Mesothelial cell of epicardium (in vitro differentiated cells): ENCODE measurements at places on chromosomes 11 and 22. TPM values are rescaled to one million over a fixed set of nuclear protein-coding genes. Genes with fewer than 3 reads are reported as not detected.

The GAS2 gene
- 14.8 to 17.8 TPM (median 14.9 TPM) in 3 replicates for total RNA-seq

The KCNK4 gene
- total RNA-seq: 0.22 to 0.58 TPM (median 0.27 TPM) in 3 replicates

The PHOX2A gene
- total RNA-seq: not detected in 3 replicates

The OR52E8 gene
- total RNA-seq: not detected in 3 replicates

The PRSS23 gene
- total RNA-seq: 28.3 to 29.9 TPM (median 29.4 TPM) in 3 replicates

DNA sequence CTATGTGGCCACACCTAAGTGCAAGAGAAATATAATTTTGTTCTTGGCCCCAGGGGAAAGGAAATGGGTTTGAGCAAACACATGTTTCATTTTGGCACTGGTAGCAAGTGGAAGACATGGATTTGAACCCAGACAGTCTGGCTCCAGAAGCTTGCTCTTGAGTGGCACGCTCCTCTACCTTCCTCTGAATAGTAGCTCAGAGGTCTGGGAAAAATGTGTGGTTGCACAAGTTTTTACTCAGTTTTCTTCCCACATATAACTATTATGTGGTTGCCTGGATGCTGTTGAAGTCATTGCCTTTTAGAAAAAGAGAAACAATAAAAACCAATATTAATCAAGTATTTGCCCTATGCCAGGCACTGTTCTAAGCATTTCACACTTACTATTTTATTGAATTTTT, 16.3 kb downstream of the PARVA start:
- DNase-seq: no peak

- DNase-seq: no peak
Observed at GRCh38 chr11:25449091-25449490, 882.8 kb upstream of the ANO3 start.

DNA sequence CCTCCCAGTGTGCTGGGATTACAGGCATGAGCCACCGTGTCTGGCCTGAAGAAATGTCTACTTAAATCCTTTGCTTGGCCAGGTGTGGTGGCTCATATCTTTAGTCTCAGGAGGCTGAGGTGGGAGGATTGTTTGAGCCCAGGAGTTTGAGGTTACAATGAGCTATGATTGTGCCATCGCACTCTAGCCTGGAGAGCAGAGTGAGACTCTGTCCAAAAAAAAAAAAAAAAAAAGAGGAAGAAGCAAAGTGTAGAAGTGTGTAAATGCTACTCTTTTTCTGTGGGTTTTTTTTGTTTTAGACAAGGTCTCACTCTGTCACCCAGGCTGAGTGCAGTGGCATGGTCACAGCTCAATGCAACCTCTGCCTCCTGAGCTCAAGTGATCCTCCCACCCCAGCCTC, 6.4 kb upstream of the ATG16L2 start:
- no peak for DNase-seq

DNA sequence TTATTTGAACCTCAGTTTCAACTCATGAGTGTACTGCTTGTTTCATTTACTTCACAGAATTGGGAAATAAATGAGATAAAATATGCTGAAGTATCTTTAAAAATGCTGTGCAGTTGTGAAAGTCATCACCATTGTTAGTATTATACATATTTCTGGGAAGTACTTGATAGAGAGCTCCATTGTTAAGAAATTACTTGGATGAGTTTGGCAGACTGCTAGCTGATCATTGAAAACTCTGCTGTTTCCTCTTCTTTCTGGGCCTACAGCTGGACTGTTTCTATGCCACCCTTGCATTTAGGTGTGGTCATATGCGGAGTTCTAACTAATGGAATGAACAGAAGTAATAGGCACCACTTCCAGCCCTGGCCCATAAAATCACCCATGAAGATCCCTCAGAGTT, 10.0 kb downstream of the SIK2 start:
- DNase-seq: no peak

- no peak for DNase-seq
Observed at GRCh38 chr11:1652026-1652425, 22.5 kb downstream of the KRTAP5-5 start.

DNA sequence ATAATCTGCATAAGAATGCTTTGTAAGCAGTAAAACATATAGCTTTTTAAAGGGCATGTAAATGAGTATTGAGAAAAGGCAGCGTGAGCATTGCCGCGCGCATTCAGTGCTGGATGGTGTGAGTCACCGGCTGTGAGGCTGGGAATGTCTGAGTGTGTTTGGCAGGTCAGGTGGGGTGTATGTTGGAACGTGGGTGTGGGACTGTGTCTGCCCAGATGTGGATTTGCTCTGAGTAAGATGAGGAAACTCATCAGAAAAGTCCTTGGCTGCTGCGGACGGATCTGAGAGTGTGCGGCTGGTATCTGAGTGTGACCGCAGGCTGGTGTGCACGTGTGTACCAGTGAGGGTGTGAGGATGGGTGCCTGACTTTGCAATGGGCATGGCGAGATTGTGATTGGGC, 66.2 kb upstream of the NECTIN1 start:
- no peak for DNase-seq

DNA sequence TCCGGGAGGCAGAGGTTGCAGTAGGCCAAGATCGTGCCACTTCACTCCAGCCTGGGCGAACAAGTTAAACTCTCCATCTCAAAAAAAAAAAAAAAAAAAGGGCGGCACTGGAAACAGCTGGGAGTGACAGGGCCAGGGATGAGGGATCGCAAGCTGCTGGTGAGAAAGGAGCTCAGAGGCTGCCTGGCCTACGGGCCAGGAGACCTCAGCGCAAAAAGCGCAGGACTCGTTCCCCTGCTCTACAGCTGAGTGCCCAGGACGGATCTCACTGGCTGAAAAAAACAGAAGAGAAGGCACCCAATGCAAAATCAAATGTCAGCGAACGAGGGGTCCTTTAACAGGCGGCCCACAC, 650 bp upstream of the NUP50 start:
- DNase-seq: no peak

DNA sequence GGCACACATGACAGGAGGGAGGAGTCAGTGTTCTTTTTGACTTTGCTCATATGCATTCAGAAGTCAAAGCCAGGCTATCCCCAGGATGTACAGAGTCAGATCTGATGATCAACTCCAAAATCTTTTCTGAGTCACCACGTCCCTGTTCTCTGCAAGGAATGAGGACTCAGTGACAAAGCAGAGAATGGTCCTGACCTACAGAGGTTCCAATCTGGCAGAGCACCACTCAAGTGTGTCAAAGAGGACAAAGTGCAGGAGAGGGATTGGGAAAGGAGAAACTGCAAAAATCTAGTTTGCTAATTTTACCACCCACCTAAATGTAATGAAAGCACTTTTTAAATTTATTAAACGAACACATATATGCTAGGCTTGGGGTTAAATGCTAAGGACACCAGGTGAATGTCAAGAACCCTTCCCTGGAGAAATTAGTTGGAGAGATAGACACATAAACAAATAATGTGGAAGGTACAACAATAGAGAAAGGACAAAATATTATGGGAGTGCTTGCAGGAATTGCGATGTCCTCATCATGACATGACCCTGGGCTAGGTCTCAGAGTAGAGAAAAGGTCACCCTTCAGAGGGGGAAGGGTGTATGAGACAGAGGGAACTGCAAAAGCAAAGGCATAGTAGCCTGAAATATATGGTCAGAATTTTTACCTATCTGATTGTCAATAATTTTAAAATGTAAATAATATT, 56.3 kb downstream of the MTNR1B start:
- no peak for DNase-seq

GRCh38 chr11:113728814-113729213, 22.7 kb upstream of the TMPRSS5 start:
- DNase-seq: no peak

DNA sequence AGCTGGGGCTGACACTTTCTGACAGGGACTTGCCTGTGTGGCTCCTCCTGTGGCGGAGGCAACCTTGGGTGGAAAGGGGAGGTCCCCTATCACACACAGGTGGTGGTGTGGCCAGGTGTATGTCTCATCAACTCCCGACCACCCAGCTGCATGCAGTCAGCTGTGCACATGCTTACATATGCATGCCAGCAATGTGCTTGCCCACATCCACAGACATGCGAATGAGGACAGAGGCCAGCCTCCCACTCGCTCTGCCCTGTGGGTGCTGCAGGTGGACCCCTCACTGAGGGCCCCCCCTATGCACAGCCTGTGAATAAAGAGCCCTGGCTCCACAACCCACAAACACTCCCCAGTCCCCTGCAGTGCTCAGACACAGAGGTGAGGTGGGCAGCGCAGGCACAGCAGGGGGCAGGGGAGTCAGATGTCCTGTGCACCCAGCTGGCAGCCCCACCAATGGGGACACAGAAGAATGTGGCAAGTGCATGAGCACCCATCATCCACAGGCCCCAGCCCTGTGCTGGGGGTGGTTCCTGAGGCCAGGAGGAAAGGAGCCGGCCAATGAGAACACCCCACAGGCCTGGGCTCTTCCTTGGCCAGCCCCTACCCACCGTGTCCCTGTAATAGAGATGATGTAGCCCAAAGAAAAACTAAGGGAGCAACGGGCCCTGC, 9.5 kb downstream of the GNB1L start:
- DNase-seq: no peak

DNA sequence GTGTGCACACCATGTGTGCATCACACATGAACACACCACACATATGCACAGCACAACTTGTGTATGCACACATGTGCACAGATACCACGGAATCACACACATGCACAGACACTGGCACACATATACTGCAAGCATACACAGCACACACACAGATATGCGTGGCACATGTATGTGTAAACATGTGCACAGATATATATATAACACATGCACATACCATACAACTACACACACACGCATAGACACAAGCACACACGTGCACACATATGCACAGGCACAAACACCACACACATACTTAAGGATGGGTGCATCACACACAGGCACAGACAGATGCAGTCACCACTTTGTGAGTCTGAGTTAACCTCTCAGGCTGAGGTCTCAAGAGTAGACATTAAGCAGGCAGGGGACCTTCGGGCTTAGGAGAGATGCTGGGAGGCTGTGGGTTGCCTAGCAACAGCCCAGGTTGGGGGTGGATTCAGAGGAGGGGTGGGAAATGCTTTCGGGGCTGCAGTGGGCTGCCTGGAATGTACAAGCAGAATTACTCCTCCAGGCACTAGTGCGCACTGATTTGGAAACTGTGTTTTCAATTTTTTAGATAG, 82.9 kb downstream of the MYO18B start:
- no peak for DNase-seq

- no peak for DNase-seq
Observed at GRCh38 chr11:60098508-60098907, 10.0 kb downstream of the MS4A2 start.

DNA sequence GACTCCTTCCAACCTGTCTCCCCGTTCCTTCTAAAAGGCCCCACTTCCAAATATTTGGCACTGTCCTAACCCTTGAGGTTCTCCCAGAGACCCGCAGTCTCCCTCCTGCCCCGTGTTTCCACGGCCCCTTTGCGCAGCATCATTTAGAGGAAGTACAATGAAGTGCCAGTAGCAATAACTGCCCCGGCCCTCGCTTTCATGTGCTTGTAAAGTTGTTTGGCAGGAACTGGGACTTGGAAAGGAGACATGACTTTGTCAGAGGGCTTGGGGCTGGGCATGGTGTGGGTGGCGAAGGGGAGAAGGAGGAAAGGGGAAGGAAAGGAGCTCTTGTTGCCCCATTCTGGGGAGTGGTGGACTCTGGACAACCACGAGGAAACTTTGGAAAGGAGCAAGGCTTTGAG, 2.6 kb downstream of the CD44 start:
- no peak for DNase-seq
